Ureter (tissue), 1 donor: ENCODE measurements at places on chromosomes 12 and 14. TPM values are rescaled to one million over a fixed set of nuclear protein-coding genes. Genes with fewer than 3 reads are reported as not detected.

TSPAN19 gene
- not detected for total RNA-seq

OTX2 gene
- total RNA-seq, result not detected

- DNase-seq, result no peak
Measured at GRCh38 chr14:77099425-77100167, 1.5 kb downstream of the CIPC start.

KRT86 gene
- total RNA-seq, result 0.62 TPM

TAS2R46 gene
- 5.4 TPM for total RNA-seq

CLBA1 gene
- total RNA-seq, result 17.3 TPM

TDRD9 gene
- total RNA-seq, result 2.8 TPM

DNA sequence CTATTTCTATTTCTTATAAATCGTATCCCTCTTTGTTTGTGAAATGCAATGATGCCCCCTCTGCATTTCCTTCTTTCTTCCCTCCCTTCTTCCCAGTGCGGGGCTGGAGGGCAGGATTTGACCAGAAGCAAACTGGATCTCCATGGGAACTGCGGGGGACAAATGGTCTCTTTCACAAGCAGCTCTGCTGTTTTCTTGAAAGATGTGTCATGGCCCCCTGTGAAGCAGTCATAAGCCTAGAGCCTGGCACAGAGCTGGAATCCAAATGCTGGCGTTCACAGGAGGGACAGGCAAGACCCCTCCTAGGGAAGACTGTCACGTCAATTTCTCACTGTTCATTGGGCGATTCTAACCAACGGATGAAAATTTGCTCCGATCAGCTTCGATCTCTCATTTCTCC, 203.5 kb upstream of the NOS1 start:
- no peak for DNase-seq

- DNase-seq, result no peak
Measured at GRCh38 chr12:6373022-6373787, 2.2 kb downstream of the SCNN1A start.

DNA sequence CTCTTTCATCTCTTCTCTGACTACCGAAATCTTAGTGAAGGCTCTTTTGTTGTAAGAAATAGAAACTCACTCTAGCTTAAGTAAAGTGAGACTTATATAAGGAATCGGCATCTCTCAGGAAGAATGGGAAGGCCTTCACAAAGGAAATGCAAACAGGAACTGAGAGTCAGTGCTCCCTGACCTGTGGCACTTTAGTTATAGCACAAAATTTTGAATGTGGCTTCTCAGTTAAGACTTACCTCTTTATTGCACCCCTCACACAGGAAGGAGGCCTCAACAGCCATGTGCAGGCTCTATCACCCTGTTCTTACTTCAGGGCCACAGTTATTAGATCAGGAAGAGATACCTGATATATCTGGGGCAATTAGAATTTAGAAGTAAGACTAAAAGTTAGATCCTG, 224.7 kb upstream of the EGLN3 start:
- no peak for DNase-seq

- DNase-seq, result no peak
Measured at GRCh38 chr12:88529531-88530488, 50.5 kb downstream of the KITLG start.

CREBL2 gene
- total RNA-seq, result 26.6 TPM

DNA sequence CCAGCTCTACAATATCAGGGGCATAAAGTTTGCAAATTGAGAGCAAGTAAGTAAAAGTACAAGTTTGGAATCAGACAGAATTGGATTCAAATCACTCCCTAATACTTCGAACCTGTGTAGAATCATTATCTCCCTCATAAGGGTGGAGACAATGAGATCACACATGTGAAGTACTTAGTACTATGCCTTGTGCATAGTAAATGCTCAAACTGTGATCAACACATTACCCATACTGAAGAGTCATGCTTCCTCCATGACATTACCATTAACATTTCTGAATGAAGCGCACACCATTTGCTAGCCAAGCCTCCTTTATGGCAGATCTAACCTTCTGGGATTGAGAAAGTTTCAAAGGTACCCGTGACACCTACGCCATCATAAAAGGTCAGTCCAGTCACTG, 26.6 kb upstream of the NRDE2 start:
- no peak for DNase-seq

GPD1 gene
- total RNA-seq, result 1.7 TPM

SPTB gene
- 1.9 TPM for total RNA-seq

- DNase-seq, result no peak
Measured at GRCh38 chr14:71465316-71465715, 466.9 kb upstream of the RGS6 start.

- peak; percentile 93 for DNase-seq
Measured at GRCh38 chr12:6215932-6216494, 15.8 kb downstream of the CD9 start.

GRCh38 chr12:442235-442884, 17.4 kb upstream of the B4GALNT3 start:
- peak; percentile 59 for DNase-seq

GRCh38 chr12:31849090-31849687, 110.0 kb upstream of the RESF1 start:
- DNase-seq, result no peak

TOMM20L gene
- not detected for total RNA-seq

DNA sequence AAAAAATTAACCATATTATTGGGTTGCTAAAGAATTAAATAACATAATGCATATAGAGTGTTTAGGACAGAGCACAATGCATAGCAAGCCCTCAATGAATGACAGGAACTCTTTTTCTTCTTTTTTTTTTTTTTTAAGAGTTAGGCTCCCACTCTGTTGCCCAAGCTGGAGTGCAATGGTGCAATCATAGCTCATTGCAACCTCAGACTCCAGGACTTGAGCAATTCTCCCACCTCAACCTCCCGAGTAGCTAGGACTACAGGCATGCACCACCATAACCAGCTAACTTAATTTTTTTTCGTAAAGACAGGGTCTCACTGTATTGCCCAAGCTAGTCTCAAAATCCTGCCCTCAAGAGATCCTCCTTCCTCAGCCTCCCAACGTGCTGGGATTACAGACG, 20.5 kb upstream of the MTERF2 start:
- DNase-seq, result no peak

- DNase-seq, result no peak
Measured at GRCh38 chr12:111569363-111570083, 29.6 kb downstream of the ATXN2 start.

PCNX1 gene
- 73.3 TPM for total RNA-seq

DNA sequence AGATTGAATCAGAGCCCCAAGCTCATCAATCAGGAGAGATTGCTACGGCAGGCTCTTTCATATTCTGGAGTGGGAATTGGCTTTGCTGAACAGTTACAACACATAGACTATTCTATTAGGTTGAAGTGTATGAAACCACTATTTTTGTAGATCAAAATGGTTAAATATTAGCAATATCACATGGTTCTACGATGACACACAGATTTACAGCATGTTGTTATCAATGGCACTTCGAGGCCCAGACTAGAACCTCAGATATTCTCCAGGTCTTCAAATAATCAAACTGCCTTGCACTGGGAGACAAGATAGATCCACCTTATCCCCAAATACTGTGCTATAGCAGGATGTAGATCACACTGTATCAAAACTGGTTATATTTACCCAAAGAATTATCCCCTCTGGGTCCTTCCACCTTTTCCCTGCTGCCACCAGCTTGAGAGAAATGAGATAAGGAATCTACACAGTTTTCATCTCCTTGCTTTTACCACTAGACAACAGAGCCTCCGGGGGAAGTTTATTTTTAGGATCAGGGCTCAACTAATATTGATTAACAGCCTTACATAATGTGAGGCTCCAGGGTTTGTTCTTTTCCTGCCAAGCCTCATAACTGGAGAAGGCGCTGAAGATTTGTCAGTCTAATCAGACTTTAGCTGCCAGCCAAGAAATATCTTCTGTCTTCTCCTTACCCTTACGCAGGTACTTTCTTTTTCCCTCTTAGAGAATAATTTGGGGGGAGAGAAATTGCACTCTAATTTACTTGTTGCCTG, 507.1 kb downstream of the DIO2 start:
- no peak for DNase-seq

DNA sequence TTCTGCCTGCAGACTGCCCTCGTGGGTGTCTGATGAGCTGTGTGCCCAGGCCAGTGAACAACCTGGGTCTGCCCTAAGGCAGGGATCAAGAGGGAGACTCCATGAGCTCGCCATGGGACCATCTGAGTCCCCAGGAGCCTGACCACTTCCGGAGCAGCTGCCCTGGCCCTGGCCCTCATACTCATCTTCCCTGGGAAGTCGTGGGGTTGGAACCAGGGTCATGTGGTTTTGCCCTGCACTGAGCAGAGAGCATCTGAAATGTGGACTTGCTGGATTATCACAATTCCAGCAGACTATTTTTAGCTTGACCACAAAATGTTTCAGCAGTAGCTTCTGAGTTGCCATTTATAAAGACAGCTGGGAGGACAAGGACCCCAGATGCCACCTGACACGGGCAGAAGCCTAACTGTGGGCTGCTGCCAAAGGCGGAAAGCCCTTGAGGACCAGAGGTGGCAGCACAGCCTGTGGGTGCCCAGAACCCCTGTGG, 6.7 kb downstream of the BTBD6 start:
- no peak for DNase-seq

DNA sequence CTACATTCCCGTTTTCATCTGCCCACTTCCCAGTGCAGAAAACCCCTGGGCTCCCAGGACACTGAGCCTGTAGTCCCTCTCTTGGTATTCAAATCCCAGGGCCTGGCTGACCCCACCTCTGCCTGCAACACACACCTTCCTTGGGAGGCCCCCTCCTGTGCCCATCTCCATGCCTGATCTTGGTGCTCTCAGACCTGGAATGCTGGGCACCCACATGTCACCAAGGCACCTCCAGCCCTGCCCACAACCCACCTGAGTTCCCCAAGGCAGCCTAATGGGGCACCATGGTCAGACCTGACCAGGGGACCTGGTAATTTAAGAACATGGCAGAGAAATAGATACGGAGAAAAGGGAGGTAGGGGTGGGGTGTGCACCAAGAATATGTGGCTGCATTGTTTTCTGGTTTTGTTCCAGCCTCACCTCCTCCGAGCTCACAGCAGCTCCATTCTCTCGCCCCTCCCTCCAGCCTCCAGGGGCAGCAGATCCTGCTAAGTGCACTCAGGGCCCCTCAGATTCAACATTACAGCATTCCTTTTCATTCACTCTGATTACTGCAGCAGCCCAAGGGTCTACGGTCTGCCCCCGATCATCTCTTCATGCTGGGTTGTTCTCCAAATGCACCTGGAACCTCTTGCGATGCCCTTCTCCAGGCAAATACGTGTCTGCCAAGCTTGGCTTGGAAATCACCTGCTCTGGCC, 9.2 kb upstream of the HSP90AA1 start:
- no peak for DNase-seq

GRCh38 chr12:125528281-125528680, 463.0 kb downstream of the AACS start:
- no peak for DNase-seq

EPYC gene
- not detected for total RNA-seq

DNA sequence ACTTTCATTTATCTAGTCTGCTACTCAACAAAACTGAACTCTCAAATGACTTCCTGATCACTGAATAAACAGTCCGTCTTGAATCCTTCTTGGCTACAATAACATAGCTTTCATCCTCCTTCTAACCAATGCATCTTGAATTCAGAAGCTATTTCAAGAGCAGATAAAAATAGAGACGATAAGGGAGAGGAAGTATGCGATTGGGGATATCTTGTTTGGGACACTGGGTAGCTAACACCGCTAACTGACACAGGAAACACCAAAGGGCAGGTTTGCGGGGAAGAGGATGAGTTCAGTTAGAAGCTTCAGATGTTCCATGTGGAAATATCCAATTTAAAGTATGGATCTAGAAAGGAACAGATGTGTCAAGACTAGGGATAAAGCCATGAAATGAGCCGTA, 102.5 kb downstream of the SLC41A2 start:
- DNase-seq, result no peak

- DNase-seq, result no peak
Measured at GRCh38 chr14:100120522-100121269, 38.7 kb downstream of the DEGS2 start.
